ENCODE measurements at places on chromosomes 3 and 15.

DNA sequence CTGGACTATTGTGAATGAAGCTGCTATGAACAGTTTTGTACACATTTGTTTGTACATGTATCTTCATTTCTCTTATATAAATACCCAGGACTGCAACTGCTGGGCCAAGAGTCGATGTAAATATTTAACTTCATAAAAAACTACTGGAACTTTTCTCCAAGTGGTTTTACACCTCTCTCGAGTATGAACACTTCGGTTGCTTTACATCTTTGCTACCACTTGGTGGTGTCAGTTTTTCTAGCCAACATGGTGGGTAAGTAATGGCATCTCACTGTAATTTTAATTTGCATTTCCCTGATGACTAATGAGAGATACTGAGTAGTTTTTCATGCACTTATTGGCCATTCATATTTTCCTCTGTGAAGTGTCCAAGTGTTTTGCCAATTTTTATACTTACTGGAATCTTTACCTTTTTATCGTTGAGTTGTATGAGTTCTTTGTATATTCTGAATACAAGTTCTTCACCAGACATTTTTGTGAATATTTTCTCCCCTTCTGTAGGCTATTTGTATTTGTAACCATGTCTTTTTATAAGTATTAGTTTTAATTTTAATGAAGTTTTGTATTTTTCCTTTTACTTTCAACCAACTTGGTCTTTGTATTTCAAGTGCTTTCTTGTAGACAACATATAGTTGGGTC lies 44.4 kb downstream of the PCOLCE2 start:
- DNase-seq, result no peak

DNA sequence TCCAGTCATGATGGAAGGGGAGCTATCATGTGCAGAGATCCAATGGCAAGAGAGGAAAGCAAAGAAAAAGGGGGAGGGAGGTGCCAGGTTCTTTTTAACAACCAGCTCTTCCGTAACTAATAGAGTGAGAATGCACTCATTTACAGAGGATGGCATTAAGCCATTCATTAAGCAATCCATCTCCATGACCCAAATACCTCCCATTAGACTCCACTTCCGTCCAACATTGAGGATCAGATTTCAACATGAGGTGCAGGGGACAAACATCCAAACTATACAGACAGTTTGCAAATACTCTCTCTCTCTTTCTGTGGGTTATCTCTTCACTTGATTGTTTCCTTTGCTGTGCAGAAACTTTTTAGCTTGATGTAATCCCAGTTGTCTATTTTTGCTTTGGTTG lies 21.2 kb downstream of the ZDHHC23 start:
- no peak for DNase-seq

- DNase-seq, result no peak
These were observed 43.1 kb upstream of the ZNF774 start for GRCh38 chr15:90309020-90309419.

DNA sequence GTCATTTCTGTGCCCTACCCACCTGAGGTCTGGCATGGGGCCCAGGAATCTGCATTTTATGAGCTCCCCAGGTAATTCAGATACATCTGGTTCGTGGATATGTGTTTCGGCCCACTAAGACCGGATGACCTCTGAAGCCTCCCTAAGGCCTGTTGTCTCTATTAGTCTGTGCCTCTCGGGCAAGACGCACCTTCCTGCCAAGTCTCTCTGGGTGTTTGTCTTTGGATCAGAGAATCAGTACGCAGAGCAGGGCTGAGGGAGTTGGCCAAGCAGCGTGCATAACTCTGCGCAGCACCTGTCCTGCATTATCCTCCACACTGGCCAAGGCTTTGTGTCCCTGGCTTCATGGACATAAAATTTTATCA lies 181.0 kb downstream of the THSD4 start:
- DNase-seq, result no peak

All from activated naive CD4-positive, alpha-beta T cell treated with anti-CD3 and anti-CD28 coated beads for 36 hours (primary cell).